ENCODE measurements at places on chromosomes 12 and 14.

- DNase-seq: no peak
Observed at GRCh38 chr14:50045039-50045711, 71.2 kb downstream of the VCPKMT start.

DNA sequence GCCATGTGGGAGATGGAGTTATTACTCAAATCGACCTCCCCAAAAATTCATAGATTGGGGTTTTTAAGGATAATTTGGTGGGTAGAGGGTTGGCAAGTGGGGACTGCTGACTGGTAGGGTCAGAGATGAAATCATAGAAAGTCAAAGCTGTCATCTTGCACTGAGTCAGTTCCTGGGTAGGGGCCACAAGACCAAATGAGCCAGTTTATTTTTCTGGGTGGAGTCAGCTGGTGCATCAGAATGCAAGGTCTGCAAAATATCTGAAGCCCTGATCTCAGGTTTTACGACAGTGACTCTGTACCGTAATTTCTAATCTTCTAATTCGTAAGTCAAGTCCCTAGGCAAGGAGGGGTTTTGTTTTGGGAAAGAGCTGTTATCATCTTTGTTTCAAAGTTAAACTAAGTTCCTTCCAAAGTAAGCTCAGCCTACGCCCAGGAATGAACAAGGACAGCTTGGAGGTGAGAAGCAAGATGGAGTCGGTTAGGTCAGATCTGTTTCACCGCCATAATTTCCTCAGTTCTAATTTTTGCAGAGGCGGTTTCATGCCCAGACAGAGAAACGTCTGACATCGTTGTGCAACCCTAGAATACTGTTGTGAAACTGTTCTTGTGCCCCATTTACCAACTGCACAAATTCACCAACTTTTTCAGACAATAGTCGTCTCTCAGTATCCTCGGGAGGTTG lies 104.5 kb upstream of the SFSWAP start:
- no peak for DNase-seq

DNA sequence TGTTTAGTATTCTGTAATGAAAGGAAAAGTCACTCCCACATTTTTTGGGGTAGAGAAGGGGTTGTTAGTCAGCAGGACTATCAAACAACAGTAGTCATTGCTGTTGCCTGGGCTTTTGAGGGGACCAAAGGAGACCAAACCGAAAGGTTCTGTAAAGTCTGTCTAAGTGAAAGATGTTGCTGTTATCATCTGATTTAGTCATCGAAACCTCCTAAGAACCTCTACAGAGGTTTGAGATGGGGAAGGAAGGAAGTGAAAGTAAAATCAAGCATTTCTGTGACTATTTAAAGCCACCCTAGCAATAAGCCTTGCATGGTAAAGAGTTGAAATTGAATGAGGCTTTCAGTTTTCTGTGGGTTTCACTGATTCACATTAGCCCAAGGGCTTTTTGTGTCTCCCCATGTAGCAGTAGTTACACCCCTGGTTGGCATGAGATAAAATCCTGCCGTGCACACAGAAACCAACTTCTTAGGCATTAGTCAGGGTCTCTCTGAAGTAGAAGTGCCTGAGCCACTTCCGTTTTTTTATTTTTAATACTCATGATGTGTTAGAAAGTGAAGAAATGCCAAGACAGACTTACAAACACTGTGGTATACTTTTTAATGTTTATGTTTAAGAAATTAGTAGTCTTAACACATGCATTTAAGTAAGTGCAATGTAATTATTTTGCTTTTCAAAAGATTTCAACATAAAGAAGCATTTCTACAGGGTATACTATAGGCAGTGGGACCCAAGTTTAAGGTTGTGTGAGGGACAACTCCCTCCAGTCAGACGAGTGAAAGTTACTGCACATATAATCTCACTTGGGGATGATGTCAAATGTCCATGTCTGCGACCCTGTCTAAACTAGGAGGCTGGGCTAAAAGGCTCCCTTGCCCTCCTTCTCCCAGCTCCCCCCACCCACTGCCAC lies 50.4 kb downstream of the DYRK2 start:
- no peak for DNase-seq

GRCh38 chr14:66507181-66507721 lies 696 bp upstream of the GPHN start:
- DNase-seq: no peak

- DNase-seq: no peak
Observed at GRCh38 chr12:119153477-119154434, 25.0 kb upstream of the HSPB8 start.

DNA sequence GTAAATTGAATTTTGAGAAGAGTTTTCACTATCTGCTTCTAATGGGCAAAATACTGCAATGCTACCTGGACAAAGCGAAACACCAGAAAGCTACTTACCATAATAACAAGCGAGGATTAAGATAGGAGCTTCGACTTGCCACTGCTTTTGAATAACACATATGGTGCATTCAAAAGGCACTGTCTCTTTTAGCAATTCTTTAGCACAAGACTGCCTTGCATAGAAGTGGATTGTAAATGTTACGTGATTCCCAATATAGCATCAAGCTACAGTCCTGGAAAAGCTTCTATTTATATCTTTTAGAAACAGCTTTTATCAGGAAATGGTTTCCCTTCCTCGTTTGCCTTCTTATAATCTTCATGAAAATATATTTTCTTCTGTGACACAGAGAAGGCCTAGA lies 258.7 kb upstream of the PDE3A start:
- DNase-seq: no peak

DNA sequence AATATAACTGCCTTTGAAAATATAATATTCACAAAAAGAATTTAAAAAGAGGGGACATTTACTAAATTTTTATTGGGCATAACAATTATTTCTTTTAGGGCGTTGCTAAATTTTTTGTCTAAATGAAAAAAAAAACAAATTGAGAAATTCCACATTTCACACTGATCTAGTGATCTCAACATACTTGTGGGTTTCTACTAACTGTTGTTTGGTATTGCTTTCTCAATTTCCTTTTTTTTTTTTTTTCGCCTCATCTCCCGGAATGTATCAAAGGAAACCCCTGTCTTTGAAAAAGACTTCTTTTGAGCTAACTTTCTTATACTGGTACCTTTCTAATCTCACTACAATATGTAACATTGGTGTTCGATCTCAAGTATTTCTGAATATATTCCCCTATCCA lies at the start of gene CLEC4D:
Gene CLEC4D, plus strand, starts transcription at position 248 of the 400 bp plus-strand sequence. CDS start 230 bp downstream, outside the sequence.
- DNase-seq: no peak

GRCh38 chr12:62006076-62006732 lies 254.0 kb upstream of the USP15 start:
- no peak for DNase-seq

DNA sequence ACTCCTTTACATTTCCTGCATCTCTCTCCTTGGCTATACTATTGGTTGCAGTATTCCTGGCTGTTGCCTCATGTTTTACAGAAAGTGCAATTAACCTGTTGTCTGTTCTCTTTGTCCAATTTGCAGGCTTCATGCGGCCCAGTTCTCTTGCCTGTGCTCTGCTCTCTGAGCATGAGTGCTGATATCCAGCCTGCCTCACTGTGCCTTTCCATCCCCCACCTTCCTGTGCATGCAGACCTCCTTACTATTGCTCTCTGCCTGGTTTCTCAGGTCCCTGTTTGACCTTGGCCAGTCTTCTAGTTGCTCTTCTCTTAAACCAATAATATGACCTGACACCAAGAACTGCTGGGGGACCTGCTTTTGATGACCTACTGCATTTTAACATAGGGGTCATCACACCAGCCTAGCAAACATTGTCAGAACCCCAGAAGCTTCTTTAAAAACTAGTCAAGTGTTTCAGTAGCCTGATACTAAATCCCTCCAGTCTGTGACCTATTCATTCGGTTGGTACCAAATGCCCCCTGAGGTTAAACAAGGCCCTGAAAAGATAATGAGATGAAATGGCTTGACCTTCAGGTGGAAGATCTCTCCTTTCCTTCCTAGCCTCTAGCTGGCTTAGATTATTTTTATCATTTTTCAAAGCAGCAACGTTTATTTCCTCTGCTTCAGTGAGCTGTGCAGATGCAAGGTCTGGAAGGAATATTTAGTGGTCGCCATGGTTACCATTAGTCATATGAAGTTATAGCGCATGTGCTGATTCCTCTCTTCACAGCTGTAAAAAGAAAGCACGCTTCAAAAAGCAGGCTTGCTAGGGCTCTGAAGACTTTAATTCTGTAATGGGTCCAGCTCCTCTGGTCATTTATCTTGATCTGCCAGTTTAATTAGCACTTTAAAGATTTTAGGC lies 216.5 kb downstream of the PHLDA1 start:
- DNase-seq: no peak

- DNase-seq: no peak
Observed at GRCh38 chr14:74620497-74620921, 8.5 kb upstream of the LTBP2 start.

DNA sequence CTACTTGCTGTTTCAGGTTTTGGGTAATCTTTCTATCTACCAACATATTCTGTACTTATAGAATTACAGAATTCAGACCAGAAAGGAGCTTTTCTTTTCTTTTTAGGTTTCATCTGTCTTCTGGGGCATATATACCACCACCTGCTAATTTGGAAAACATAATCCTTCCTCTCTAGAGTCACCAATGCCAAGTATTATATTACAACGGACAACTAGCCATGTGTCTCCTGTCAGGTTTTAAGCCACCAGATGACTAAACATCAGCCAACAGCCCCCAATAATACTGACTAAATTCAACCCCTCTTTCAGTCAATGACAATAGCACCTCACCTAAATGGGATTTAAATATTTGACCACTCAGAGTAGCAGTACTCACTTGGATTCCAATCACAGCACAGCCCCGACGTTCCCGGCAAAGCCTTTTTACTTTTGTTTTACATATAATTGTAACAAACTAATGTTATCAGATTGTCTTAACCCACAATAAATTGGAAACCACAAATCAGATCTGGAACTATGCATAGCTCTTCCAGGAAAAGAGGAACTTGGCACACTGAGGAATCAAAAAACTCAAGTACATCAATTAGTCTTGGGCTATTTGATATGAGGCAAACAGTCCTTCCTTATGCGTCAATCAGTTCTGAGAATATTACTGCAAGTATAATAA lies 13.5 kb downstream of the SLC11A2 start:
- DNase-seq: no peak

- no peak for DNase-seq
Observed at GRCh38 chr12:74732826-74733225, 195.2 kb downstream of the ATXN7L3B start.

GRCh38 chr12:3672113-3672509 lies 80.8 kb downstream of the CRACR2A start:
- DNase-seq: no peak

- DNase-seq: no peak
Observed at GRCh38 chr12:24850496-24850895, 98.4 kb downstream of the BCAT1 start.

DNA sequence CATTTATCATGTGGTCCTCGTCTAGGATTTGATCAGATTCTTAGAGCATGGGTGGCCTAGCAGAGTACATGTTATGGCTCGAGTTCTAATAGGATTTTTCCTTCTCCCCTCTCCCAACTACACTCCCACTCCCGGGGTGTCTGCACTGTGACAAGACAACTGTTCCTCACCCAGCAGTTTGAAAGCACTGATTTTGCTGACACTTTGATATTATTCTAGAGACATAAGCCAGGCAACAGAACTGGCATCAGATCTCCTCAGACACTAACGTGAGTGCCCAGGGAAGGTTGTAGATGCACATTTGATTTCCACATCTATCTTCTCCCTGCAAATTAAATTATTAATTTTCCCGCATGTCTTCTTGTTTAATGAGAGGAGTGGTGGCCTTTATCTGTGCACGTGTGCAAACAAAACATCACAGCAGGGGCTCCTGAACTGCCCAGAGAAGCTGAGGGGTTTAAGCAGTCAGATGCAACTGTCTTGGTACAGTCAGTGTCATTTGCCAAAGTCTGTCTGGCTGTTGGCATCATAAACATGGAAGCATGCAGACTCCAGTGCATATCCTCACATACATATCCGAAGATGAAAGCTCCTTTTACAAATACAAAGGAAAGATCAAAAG lies 491.8 kb downstream of the NPAS3 start:
- DNase-seq: no peak

DNA sequence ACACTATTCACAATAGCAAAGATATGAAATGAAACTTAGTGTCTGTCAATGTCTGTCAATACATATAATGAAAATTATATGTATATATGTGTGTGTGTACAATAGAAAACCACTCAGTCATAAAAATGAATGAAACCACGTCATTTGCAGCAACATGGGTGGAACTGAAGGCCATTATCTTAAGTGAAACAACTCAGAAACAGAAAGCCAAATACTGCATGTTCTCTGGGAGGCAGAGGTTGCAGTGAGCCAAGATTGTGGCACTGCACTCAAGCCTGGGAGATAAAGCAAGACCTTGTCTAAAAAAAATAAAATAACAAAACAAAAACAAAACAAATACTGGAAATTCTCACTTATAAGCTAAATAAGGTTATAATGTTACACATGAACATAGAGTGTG lies 16.7 kb upstream of the E2F7 start:
- no peak for DNase-seq

DNA sequence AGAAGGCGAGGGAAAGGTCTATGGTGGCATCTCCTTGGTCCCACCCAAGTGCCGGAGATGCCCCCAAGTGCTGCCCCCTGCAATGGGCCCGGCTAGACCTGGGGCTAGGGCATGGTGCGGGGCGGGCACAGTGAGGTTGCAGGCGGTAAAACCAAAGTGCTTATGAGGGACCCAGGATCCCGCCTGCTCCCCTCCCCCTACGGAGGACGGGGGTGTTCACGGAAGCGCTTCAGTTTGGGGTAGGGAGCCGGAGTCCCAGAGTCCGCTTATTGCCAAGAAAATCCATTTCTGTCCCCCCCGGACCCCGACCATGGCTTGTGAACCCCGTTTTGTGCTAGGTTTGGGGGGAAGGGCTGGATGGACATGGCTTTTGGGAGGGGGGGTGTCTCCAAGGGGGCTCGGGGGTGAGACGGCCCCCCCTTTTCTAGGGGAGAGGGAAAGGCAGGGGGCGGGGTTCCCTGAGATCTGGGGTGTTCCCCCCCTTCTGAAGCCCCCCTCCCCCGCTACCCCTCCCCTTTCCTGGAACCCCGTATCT lies 5.4 kb upstream of the GPR84 start:
- no peak for DNase-seq

GRCh38 chr14:64233531-64234190 lies 60.5 kb downstream of the ESR2 start:
- DNase-seq: no peak
